ENCODE measurements at places on chromosomes 3 and 15.
A peak's percentile ranks its signal among the peaks of the same experiment; 100 is the strongest.

DNA sequence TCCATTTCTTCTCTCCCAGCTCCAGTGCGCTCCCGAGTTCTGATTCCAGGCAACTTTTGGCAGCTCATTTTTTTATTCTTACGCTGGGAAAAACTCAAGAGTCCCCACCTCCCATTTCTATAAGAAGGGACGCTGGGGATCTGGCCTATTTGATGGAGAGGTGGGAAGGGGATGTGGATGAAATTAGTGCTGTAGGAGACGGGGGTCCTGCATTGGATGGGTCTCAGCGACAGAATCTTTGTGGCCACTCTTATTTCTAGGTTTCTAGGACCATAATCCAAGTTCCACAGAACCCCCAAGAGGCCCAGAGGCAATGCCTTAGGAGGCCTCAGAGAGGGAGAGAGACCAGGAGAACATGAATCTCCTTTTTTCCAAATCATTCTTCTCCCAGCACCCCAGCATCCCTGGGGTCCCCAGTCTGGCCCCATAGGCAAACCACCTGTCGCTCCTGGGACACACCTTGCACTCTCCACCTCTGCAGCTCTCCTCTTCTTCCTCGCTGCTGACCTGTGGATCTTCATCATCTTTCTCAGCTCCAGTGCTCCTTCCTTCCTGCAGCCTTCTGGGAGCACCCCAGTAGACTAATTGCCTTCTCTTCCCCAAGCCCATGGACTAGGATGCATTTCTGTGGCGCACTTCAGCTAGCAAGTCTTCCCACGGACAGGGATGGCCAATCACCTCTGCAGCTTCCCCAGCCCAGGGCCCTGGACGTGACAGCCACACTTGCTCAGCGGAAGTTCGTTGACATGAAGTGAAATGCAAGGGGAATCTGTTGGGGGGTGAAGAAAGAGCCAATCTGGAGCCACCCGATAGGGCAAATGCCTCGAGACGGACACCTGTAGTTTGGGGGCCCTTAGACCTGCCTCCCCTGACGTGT, 100.1 kb upstream of the ALDH1A3 start:
- peak; percentile 10 for DNase-seq

DNA sequence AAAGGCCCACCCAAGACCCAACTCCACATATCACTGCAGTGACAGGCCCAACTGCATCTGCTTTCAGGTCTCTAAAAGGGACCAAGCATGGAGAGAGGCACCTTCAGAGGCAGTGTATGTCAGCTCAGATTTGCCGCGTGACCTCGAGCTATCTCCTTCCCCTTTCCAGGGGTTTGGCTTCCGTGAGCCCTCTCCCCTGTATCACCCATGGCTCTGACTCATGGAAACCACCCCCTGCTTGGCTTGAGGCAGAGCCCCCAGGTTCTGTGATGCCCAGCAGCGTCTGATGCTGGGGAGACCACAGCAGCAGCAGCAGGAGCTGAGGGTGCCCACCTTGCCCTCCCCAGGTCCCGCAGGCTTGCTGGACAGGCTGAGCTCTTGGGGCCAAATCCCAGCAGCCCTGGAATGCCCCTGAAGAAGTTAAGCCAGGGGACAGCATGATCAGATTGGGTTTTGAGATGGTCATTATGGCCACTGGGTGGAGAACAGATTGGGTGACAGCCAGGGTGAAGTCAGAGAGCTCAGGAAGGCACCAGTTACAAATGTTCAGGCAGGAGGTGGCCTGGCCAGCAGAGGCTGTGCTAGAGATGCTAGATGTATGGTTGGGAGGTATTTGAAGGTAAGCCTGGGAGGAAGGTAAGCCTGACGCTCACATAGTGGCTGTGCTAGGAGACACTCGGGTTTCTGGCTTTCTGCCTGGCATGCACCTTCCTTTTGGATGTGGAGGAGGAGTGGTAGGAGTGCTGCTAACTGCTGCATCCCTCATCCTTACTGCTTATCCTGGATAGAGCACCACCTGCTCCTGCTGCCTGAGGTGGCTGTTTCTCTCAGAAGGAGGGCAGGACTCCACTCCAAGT, 42.9 kb downstream of the FGD5 start:
- DNase-seq = no peak

DNA sequence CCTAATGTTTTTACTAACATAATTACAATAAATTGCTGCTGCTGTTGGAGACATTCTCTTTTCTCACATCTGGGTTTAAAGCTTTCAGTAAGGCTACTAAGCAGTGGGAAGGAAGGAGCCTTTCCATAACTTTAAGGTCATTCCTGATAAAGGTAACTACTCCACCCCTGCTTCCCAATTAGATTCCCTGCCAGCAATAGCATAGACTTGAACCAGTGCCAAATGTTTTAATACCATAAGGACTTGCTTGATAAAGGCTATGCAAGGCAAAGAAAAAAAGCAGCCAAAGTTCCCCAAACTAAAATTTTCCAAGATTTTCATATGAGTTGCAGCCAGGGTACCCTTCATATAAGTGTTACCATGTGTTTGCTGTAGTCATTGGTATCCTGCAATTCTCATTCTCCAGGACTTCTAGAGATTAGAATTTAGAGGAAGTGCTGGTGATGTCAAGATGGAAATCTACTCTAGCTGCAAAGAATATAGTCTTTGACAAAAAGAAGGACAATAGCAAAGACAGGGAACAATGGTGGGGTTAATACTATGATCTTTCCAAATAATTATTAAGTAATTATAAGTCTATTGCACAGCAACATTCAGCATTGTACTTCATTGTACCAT, 106.1 kb downstream of the FILIP1L start:
- no peak for DNase-seq

GRCh38 chr15:58771621-58772250, 634 bp downstream of the MINDY2 start:
- DNase-seq = peak; percentile 45

GRCh38 chr3:9422712-9423424, 25.5 kb downstream of the SETD5 start:
- DNase-seq = peak; percentile 93

GRCh38 chr15:54119051-54119450, 140.8 kb downstream of the UNC13C start:
- no peak for DNase-seq

DNA sequence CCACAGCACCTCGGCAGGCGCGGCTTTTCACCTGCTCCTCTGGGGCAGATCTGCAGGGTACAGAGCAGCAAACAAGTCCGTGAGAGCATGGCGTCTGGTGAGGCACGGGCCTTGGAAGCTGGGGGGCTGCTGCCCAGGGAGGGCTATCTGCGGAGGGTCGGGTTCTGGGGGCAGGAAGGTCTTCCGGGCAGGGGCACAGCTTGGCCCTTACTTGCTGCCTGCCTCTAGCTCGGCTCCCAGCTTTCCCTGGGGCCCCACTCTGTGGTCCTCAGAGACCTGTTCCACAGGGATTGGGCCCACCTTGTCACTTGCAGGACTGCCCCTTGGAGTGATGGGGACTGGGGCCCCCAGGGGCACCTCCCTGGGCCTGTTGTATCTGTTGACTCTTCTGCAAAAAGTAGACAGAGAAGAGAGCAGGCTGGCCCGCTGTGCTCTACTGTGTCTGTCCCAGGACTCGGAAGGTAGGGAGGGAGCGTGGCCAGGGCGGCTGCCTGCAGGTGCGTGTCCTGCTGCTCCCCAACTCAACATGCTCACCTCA, 84.1 kb downstream of the TBC1D2B start:
- DNase-seq = peak; percentile 33

- peak; percentile 67 for DNase-seq
These were observed 928 bp downstream of the ANKRD34C start for GRCh38 chr15:79283252-79284048.

DNA sequence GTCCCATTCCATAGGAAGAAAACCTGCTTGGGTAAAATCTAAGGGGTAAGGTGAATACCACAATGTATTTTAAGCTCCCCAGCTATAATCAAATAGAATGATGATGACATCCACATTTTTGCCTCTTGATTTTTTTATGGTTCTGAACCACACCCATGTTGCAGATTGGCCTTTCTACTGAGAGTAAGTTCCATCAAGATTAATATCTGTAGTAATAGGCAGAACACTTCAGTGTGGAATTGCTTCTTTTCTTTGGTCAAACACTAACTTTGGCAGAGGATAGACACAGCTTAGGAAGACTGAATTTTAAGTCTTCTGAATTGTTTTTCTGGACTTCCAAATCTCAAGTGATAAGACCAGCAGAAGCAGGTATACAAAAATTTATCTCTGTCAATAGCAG, 27.0 kb downstream of the PLS1 start:
- DNase-seq = no peak

DNA sequence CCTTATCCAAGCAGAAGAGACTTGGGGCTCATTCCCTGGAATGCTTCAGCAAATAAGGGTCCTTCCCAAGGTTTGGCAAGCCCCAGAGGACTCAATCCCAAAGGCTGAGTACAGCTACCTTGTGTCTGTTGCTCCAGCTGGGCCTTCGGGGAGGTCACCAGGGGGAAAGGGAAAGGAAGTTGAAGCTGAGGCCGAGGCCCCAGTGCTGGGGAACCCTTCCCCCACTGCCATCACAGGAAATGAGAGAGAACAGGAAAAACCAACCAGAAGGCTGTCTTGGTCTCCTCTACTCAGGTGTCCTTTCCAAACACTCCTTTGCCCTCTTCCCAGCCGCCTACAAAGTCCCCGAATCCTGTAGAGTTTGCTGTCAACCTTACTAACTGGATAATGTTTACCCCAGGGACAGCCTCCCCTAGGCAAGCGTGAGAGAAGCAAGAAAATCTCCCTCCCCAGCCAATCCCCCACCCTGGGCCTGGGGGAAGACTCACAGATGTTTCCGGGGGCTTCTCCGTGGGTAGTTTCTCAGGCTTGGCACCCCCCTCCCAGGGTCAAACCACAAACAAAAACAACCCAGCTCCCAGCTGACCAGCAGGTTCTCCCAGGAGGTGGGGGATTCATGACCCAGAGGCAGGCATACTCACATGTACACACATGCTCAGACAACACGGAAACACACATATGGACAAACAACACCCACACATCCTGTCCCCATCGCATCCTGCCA, 5.5 kb downstream of the CSRNP1 start:
- DNase-seq = peak; percentile 64

DNA sequence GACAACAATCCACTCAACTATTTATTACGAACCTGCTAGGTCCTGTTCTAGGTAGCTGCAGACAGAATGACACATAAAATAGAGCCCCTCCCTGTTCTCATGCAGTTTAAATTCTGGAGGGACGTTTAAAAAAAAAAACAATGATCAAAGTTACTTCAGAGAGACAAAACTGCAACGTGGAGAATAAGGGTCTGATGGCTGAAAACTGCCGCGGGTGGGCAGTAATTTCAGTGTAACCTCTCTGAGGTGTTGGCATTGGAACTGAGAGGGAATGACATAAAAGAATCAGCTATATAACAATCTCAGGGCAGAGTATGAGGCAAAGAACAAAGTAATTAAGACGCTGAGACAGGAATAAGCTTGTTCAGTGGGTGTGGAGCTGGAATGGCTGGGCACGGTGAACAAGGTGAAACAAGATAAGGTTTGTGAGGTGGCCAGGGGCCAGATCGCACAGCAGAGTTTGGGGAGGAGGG, 19.5 kb downstream of the TBL1XR1 start:
- DNase-seq = no peak

DNA sequence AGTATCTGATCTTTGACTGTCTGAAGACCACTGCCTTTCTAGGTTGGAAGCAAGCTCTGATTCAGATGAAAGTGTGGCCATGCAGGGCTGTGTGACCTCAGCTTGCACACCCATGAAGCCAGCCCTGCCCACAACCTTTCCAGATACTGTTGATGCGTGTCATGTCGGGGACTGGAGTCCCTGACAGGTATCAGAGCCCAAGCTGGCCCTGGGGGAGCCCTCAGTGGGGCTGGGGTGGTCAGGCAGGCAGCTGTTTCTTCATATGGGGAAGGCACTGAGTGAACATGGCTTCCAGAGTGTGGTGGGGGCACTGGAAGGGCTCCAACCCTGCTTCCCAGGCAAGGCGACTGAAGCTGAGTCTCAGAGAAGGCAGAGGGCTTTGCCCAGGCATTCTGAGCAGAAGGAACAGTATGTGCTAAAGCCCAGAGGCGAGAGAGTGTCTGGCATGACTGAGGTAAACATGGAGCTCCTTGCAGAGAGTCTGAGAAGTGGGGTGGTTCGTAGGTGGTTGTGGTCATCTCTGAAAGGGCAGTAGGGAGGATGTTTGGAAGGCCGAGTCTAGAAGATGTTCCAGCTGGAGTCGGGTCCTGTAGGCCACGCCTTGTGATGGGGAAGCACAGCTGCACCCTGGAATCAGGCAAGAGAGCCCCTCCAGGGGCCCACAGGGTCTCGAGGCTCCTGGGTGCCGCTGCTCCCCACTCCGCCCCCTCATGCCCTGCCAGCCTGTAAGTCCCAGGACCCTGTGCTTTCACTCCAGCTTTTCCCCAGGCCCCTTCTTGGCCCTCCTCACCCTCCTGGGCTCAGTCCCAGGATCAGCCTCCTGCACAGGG, 122.2 kb downstream of the EEFSEC start:
- no peak for DNase-seq

- DNase-seq = no peak
These were observed 30.3 kb downstream of the MOBP start for GRCh38 chr3:39497753-39498152.

GRCh38 chr3:114011059-114011797, 45.1 kb downstream of the CCDC191 start:
- DNase-seq = no peak

GRCh38 chr3:165875644-165876043, 38.4 kb upstream of the BCHE start:
- no peak for DNase-seq

DNA sequence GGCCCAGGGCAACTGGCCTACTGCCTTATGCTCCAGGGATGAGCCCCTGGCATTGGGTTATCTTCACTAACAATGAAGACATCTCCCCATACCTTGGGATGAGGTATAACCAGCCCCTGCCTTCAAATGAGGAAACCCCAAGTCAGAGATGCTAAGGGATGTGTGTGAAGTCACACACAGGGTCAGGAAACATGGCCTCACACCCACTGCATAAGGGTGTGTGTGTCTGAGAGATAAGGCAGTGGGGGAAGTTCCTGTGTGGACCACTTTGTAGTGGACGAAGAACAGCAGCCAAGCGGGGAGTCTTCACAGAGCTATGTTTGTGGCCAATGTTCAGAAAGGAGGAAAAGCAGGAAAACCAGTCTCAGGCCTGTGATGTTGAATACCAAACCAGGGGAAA, 10.5 kb downstream of the ELP6 start:
- no peak for DNase-seq

DNA sequence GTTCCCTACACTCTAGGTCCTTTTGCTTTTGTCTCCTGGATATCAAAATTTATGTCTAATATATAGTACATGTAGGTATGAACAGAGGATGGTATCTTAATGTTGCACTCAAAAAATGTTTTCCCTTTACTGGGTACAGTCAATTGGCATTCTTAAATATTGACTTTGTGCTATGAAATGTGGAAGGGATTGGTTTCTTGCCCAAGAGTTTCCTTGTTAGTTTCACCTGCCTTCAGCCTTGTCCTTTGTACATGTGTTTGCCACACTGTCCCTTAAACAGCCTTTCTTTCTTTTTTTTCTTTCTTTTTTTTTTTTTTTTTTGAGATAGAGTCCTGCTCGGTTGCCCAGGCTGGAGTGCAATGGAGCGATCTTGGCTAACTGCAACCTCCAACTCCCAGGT, 287.1 kb downstream of the SQOR start:
- no peak for DNase-seq

GRCh38 chr3:35777065-35777464, 137.7 kb downstream of the ARPP21 start:
- DNase-seq = no peak

Measured in femur (tissue), 1 donor.